ENCODE measurements at places on chromosomes 2 and 18.

DNA sequence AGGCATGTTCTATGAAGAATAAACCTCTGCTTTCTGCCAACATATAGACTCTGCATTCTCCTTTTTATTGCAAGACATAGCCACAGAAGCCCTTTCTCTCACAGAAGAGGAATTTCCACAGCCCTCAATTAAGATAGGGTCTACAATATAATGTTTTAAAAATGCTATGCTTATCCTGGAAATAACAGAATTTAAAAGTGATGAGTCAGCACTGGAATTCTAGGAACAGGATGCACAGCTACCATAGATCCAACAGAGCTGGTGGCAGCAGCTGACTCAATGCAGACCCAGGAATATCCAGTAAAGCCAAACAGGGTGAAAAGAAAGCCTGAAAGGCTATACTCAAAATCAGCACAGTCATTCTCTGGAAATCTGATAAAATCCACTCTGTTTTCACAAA is 866.9 kb downstream of the TRIB2 start:
- DNase-seq: no peak

DNA sequence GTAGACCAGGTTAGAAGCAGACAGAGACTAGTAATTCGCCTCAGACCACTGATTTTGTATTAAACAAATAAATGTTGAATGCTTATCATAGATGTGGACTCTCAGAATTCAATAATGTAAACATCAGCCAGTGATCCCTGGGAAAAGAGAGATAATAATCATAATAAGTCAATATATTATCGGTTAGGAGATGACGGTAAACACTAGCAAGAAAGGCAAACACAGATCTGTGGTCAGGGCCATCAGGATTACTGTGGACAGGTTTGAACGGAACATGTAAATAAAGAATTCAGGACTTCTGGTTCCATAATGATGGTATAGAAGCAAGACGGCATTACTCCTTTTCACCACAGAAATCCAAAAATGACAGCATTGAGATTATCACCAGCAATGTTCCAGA is 861.6 kb downstream of the CBLN2 start:
- no peak for DNase-seq

GRCh38 chr2:54613794-54614257 is 109.6 kb upstream of the EML6 start:
- DNase-seq: no peak

DNA sequence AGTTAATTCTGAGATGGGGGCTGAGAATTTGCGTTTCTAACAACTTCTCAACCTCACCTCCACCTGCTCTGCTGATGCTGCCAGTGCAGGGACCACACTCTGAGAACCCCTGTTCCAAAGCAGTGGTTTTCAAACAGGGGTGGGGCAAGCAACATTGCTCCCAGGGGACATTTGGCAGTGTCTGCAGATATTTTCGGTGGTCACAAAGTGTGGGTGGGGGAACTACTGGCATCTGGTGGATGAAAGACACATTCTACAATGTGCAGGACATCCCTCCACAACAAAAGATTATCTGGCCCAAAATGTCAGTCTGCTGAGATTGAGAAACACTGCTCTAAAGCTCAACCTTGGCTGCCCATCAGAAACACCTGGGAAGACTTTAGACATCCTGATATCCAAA is 188.7 kb upstream of the SATB2 start:
- no peak for DNase-seq

GRCh38 chr18:10804126-10804525 is 278.3 kb downstream of the NAPG start:
- DNase-seq: no peak

Data from amygdala (tissue), 56 donors.